ENCODE measurements at places on chromosomes 4 and X.

DNA sequence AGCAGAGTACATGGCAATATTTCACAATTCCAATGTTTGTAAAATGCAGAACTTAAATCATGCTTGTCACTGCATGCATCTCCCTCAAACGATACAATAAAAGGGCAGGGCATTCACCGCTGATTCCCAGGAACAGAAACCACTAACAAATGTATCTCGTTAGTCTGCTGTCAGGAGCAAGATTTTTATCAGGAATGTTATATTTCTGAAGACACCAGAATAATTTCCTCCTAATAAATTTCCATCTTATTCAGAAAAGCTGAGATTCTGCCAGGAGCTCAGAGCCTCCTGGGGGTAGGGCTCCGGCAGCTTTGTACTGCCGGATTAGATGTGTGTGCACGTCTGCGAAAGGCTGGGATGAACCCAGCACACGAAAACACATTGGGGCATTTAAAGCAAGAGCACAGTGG is 54.0 kb upstream of the LDB2 start:
- no peak for DNase-seq

DNA sequence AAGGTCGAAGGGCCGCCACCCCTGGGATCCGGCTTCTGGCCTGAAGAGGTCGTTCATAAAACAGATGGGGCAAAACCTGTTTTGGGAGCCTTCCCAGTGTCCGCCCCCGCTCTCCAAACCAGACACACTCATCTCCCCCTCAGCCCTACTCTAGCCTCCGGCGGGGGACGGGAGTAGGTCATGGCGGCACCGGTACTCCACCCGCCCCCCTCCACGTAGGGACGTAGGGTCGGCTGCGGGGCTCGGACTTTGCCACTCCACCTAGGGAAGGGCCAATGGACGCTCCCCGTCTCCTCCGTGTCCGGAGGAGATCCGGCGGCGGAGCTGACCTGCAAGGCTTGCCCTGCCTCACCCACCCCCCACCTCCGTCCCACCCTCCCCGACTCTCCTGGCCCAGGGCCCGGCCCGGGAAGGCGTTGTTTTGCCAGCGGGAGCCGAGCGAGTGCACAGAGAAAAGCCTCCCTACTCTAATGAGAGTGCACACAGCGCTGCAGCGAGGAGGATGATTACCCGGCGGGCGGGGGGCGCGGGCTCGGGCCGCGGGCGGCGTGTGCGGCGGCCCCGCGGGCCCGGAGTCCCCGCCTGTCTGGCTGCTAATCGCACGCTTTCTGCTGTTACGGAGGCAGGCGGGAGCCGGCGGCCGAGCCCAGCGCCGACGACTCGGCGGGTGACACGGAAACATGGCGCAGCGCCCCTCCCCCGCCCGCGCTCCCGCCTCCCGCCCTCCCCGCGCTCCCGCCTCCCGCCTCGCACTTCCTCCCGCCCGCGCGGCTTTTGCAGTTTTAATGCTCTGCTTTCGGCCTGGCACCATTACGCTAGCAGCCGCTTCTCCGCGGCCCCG is 8.3 kb upstream of the BCOR start:
- peak; percentile 69 for DNase-seq

- DNase-seq = no peak
Measured at GRCh38 chr4:11783588-11783987, 354.9 kb upstream of the HS3ST1 start.

DNA sequence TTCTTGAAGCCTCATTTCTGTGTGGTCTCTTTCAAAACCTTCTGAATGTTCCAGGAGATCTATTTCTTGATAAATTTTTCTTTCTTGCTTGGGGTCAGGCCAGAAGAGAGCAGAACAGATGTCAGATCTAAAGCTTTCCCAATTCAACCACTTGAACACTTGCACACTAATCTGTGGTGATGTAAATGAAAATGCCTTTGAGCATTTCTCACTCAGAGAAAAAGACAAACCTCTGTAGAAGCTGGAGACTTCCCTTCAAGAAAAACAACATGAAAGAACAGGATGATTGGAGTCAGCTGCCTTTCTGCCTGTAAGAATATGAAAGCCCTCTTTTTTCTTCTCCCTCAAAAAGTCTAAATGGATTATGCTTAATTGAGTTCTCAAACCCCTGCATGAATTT is 11.2 kb downstream of the IGFBP7 start:
- no peak for DNase-seq

DNA sequence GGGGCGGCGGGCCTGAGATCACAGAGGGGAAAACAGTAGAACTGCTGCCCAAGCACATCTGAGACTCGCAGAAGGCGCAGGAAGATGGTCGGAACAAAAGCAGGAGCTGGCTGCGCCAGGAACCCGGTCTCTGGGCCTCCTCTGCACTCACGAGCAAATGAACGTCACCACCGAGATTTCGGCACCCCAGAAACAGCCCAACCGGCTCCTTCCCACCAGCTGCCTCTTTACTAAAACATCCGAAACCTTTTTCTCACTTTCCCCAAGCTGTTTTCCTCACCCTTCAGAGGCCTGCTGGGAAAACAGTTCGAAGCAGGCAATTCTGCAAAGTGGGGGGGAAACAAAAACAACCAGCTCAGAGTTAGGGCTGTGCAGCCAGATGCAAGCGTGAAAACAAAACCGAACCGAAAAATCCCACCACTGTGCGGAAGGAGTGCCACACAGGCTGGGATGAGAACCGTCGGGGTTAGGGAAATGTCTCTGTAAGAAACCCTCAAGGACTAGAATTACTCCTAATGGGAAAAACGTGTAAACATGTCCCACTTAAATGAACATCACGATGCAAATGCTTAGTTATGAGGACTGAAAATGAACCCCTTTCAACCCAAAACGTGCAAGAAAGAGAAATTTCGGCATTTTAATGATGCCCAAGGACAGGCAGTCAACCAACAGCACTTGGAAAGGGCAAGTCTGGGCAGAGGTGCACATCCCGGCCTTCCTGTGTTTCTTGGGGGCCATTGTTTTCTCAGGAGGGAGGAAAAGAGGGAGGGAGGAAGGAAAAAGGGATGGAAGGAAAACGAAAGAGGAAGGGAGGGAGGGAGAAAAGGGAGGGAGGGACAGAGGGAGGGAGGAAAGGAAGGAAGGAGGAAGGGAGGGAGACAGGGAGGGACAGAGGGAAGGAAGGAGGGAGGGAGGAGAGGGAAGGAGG is 15.8 kb downstream of the DHRSX start:
- no peak for DNase-seq

DNA sequence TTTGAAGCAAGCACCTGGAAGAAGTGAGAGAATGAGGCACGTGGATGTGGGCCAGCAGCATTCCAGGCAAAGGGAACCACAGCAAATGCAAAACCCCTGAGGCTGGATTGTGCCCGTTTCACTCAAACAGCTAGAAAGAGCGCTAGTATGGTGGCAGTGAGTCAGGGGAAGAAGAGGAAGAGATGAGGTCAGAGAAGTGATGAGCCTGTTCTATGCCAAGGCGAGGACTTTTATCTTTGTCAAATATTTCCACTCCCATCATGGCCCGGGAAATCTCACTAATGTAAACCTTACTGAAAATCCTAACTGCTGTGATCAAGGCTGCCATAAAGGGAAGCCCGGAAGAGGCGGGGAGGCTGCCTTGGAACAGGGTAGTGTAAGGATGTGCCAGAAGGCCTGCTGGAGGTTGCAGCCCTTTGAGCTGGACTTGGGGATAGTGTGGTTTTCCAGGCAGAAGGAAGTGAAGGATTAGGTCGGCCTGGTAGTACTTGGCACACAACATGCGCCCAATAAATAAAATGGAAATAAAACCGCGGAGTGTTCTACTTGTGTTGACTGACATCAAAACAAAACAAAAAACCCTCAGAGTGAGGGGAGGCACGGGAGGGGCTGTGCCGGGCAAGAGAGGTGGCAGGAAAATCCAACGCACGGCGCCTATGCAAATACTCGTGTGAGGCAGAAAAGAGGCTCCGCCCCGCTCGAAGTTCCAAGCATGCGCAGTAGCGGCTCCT is 1.2 kb upstream of the CDK16 start:
- DNase-seq = no peak

DNA sequence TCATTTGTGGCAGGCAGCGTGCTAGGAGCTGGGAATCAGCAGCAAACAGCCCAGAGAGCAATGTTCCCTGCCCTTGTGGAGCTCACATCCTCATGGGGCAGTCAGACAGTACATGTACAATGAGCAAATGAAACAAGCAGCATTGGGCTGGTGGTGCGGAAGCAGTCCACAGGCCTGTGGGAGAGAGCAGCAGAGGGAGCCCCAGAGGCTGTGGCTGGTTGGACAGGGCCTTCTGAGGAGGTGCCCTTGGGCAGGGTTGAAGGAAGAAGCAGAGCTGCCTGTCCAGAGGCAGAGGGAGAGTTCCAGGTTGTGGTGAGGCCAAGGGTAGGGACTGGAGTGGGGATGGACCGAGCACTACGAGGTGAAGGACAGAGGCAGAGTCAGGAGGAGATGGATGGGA is 22.5 kb downstream of the MMGT1 start:
- DNase-seq = no peak

GRCh38 chr4:40225497-40225896 is 28.7 kb downstream of the RHOH start:
- no peak for DNase-seq

GRCh38 chr4:153522802-153523094 is 56.6 kb downstream of the TMEM131L start:
- no peak for DNase-seq

- peak; percentile 43 for DNase-seq
Measured at GRCh38 chrX:56978172-56978571, 17.2 kb downstream of the SPIN3 start.

- DNase-seq = no peak
Measured at GRCh38 chrX:40402831-40403533, 177.8 kb upstream of the ATP6AP2 start.

DNA sequence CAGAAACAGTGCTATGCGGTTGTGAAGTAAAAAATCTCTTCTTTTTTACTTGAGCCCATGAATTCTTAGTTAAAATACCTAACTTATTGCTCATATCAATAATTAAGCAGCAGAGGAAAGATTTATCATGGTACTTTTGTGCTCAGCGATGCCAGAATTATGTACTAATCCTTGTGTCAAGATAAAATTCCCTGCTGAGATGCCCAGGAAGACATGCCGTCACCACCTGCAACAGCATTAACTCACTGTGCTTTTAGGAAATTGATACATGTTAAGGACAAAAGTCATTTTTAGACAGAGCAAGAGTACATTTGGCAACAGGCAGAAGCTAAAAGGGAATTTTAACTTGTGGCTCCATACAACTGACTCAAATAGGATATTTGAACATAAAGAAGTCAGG is 138.9 kb downstream of the NPNT start:
- no peak for DNase-seq

GRCh38 chrX:72019487-72019886 is 108.8 kb downstream of the NHSL2 start:
- DNase-seq = no peak

- peak; percentile 44 for DNase-seq
Measured at GRCh38 chrX:13646154-13646549, 6.8 kb upstream of the TCEANC start.

DNA sequence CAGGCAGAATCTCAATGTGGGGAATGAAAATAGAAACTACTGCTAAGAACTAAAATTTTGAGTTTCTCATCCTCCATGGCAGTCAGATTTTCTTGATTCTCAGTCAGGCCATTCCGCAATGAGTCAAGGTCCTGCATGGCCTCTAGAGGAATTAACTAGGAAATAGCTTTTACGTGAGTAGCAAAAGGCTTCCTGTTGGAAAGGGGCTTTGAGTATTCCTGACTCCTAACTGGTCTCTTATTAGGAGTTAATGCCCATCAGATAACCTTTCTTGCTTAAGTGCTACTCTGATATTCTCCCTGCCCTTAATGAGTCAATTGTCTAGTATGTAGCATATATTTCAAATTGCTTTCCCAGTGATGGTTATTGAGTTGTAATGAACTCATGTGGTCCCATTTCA is 65.7 kb upstream of the ARHGAP24 start:
- no peak for DNase-seq

DNA sequence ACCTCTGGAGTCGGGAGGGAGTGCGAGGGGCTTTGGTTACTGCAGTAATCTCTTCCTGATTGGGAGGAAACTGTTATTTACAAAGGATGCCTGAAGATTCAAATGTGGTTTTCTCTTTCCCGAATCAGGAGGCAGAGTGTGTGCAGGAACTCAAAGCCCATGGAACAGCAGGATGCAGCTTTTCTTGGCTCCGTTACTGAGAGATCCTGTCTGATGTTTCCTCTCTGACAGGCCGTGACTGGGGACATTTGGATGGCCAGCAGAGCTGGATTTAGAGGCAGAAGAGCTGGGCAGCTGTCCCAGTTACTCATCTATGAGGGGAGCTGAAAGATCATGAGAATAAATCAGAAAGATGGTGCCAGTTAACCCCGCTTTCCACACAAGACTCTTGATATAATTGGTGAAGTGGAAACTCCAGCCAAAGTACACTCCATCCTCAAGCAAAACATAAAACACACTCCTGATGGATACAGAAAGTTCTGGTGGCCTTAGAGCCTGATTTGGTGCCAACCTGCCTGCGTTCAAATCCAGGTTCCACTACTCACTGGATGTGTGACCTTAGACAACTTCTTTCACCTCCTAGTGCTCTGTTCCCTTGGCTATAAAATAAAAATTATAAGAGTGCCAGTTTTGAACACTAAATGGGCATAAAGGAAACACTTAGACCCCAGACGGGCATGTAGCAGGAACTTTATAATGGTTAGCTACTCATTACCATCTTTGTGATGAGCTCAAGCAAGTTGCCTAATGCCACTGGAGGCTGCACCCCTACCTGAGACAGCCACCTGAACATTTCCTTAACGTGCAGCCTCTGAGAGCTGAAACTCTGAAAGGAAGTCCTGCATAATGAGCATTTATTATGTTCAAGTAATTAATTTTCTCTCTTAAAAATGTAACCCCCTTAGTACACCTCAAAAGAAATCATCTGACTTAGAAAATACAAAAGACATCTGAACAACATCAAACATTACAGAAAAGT is 349.0 kb upstream of the GATB start:
- DNase-seq = no peak

GRCh38 chrX:56782352-56782751 is 53.3 kb downstream of the NBDY start:
- no peak for DNase-seq

GRCh38 chr4:184693056-184693455 is 40.8 kb downstream of the CENPU start:
- no peak for DNase-seq

- DNase-seq = no peak
Measured at GRCh38 chr4:185677637-185678314, 134.2 kb downstream of the SORBS2 start.

DNA sequence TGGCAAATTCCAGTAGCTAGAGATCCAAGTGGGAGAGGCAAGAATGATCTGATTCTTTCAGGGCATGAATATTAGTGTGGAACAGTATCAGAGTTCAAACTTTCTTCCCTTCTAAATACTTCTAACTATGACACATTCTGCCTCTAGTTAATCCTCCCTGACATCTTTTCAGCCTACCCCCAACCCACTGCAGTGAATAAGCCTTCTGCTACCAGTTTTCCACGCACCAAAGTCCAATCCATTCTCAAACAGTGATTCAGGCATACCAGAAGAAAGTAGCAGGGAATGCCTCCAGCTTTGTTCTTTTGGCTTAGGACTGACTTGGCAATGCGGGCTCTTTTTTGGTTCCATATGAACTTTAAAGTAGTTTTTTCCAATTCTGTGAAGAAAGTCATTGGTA is 155.4 kb upstream of the FTHL17 start:
- peak; percentile 38 for DNase-seq

GRCh38 chr4:112156112-112156511 is 10.9 kb downstream of the FAM241A start:
- DNase-seq = no peak

All from Caco-2 (cell line).